DMS 273 treated with DMSO at 0.1 percent for 48 hours (cell line): ENCODE measurements at places on chromosomes 5 and 9.

- no peak for DNase-seq
Measured at GRCh38 chr5:177354711-177355110, 3.0 kb upstream of the RGS14 start.

DNA sequence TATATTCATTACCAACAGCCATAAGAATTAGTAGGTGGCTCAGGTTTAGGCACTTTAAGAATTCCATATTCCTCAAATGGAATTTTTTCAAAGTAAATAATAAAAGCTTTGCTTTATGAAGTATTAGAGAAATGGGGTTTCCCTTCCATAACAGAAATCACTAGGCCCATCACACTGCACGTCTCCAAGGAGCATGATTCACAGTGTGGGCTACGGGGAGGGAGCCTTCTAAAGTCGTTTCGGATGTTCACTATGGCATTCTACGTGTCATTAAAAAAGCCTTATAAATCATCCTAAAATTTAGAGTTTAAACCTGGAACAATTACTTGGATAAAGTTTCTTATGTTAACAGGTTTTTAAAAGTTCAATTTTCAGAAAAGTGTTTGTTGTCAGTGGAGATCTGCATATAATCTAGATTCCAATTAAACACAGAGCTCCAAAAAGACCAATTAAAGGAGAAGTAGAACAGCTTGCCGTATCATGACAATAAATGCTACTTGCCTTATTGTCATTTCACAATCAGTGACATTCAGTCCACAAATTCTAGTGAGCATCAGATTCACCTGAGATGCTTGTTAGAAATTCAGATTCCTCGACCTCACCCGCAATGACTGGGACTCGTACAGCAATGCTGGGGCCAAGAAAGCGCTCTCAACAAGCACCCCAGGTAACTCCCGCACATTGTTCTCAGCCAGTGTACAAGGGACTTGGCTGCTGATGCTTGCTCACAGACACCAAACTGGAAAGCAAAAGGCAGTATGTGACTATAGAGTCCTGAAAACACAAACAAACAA is 115.7 kb downstream of the NFIB start:
- no peak for DNase-seq

GRCh38 chr5:122129306-122129705 is at the start of gene ZNF474:
Gene ZNF474, plus strand, starts transcription at chr5:122129546. Its CDS starts 22,445 bp downstream, at chr5:122151991.
- no peak for DNase-seq

DNA sequence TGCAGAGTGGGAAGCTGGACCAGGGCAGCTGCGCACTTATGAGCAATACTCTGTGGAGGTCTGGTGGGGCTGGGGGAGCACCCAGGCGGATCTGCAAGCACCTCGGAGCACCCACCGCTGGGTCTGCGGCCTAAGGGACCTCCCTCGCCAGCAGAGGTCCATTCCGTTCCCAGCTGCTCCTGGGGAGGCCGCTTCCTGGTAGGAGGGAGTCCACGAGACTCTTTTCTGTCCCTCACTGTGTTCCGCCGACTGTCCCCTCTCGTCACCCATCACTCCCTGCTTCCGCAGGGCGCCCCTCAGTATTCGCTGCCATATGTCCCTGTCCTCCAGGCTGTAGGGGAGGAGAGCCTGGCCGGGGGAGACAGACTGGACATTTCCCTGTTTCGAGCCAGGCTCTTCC is 45.5 kb downstream of the NDST1 start:
- DNase-seq, result no peak

GRCh38 chr5:35803191-35803651 is 53.5 kb upstream of the IL7R start:
- peak; percentile 13 for DNase-seq

DNA sequence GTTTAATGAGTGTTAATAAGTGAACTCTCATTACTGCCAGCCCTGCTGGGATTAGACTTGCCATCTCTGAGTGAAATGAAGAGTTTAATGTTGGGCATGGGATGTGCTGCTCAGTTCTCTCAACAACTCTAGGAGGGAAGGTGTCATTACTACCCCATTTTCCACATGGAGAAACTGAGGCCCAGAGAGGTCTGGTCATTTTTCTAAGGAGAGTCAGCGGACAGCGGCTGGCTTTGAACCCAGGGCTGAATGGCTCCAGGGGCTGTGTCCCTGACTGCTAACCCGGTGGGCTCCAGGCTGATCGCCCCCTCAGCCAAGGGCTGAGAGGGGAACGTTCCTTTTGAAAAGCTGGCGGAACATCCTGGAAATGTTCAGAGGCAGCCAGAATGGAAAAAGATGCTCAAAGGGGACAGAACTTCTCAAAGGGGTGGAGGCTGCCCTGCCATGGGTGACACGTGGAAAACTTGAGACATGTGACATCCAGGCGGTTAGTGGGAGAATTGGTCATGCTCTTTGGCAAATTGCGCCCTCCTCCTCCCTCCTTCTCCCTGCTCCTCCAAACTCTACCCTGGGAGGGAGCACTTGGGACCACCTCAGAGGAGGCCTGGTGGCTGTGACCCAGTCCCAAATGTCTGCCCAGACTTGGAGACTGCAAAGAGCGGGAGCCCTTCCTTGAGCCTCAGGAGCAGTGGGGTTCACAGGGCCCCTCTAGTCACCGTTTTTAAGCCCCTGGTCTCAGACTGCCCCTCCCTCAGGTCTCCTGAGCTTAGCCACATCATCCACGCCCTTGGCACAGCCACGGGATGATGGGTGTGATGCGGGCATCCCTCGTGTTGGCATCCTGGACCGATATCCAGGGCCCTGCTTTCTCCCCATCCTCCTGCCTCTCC is 28.7 kb downstream of the DNM1 start:
- DNase-seq, result no peak

- DNase-seq, result no peak
Measured at GRCh38 chr5:115977096-115977495, 14.8 kb downstream of the LVRN start.

DNA sequence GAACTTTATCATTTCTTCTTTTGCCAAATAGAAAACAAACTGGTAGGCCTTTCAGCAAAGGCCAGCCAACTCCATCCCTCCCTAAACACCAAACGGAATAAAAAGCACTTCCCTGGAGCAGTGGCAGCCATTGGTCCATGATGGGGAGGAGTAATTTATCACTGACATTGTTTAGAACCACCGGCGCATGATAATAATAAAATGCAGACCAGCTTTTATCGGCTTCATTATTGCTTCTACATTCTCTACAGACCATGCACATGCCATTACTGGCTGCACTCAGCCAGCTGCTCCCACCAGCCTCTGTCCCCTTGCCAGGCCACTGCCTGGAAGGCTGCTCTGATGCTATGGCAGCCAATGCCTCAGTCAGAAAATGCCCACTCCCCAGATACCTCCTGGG is 45.9 kb downstream of the ABCA1 start:
- peak; percentile 79 for DNase-seq

- no peak for DNase-seq
Measured at GRCh38 chr9:87545858-87546257, 48.2 kb downstream of the DAPK1 start.

DNA sequence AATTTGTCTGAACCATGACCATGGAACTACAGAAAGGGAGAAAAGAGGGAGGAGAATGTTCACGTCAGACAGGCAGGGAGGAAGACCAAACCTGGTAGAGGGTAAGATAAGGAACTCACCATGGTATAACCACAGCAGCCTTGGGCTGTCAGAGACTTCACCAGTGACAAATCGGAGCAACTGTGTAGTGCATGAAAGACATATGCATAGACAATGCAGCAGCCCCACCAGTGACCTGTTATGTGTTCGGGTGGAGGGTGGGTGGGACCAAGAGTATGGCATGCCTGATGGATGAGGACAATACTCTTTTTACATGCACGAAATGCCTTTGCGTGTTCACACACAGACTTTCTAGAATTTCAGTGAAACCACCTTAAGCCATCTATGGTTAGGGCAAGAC is 221.8 kb upstream of the RASEF start:
- no peak for DNase-seq

DNA sequence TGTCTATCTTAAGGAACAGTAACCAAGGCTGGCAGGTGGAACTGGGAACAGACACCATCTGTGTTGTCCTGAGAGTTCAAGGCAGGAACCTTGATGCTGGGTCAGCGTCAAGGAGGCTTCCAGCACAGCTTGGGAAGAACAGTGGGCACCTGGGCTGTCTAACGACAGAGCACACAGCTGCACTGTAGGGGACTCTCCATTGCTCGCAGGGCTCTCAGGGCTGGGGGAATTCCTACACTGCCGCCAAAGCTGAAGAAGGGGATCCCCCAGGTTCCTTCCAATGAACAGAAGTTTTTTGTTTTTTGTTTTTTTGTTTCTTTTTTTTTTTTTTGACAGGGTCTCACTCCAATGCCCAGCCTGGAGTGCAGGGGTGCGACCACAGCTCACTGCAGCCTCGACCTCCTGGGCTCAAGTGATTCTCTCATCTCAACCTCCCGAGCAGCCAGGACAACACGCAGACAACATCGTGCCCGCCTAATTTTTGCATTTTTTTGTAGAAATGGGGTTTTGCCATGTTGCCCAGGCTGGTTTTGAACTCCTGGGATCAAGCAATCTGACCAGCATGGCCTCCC is 81.9 kb downstream of the PTPN3 start:
- DNase-seq, result no peak

DNA sequence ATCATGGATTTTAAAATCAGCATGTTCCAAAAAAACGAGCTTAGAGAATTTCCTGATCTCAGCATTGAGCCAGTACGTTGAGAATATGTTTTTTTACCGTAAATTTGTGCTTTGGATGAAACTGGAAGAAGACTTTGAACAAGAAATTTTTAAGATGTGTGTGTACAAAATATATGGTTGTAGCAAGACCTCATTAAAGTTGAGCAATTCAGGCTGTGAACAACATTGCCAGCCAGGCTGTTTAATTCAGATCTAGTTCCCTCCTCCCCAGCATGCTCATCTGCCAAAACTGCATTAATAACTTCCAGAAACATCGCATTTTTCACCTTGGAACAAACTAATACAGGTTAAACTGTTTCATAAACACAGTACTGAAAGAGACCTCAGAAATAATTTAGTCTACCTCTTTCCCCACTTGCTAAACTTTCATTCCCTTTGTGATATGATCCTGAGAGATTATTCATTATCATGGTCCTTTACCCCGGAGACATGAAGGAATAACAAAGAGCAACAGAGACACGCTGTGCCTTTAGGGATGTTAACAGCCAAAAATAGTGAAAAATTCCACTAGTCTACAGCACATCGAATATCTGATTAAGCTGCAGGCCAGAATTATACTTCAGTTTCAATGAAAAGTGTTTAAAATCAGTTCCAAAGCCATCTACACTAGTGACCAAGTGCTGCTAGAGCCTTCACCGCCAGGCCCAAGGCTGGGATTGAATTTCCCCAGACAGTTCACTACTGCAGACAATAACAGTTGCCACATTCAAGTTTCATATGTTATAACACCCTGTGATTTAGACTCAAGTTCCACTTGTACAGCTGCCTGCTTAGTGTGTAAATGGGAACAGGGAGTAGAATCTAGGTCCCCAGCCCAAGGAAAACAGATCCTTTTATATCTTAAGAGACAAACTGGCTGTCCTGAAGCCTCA is 89.6 kb downstream of the EFNA5 start:
- DNase-seq, result no peak

DNA sequence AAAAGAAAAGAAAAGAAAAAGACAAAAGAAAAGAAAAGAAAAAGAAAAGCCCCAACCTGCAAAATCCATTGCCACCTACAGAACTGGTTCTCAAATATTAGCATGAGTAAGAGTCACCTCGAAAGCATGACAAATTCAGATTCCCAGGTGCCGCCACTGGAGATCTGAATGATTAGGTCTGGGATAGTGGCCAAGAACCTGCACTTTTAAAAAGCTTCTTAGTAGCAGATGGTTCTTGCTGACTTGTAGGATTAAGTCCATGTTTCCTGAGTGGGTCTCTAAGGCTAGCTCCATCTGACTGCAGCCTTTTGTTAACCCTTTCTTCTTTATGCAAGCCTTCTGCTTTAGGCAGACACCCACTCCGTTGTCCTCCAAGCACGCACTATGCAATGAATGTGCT is 178.5 kb upstream of the CDH18 start:
- peak; percentile 96 for DNase-seq

DNA sequence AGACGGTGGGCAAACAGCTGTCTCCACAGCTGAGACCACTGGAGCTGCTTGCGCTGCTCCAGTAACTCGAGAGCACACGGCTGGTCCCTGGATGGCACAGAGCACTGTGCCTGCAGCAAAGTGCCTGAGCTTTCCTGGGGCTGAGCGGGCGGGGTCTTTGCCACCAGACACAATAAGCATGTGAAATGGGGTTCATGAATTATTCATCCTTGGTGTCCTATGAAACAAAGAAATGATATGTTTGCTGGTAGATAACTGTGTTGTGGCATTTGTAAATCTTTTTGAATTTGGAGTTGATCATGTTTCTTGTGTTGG is 151.7 kb upstream of the MPDZ start:
- no peak for DNase-seq

- DNase-seq, result no peak
Measured at GRCh38 chr5:112885001-112885400, 23.9 kb downstream of the SRP19 start.

DNA sequence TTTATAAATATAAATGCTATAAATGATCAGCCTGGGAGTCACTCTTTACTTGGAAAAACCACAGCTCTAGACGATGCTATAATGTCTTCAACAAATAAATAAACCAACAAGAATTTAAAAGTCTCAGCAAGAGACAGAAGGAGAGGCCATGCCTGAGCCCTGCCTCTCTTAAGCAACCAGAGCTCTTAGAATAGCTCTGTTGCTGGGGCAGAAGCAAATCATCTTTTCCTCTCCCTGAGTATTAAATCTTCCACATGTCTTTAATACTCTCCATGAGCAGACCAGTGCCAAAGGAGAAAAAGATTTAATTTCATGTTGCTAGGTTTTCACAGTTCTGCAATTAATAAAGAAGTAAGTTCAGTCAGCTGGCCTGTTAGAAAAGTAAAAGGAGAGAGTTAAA is 408.0 kb upstream of the SLC30A5 start:
- DNase-seq, result no peak
